ENCODE measurements at places on chromosomes 7 and 10.

- DNase-seq = no peak
These were observed 183.1 kb downstream of the GPAM start for GRCh38 chr10:112000466-112000865.

- no peak for DNase-seq
These were observed 20.5 kb upstream of the DNAJB12 start for GRCh38 chr10:72375173-72375572.

- no peak for DNase-seq
These were observed 582.7 kb upstream of the POT1 start for GRCh38 chr7:125512373-125512772.

DNA sequence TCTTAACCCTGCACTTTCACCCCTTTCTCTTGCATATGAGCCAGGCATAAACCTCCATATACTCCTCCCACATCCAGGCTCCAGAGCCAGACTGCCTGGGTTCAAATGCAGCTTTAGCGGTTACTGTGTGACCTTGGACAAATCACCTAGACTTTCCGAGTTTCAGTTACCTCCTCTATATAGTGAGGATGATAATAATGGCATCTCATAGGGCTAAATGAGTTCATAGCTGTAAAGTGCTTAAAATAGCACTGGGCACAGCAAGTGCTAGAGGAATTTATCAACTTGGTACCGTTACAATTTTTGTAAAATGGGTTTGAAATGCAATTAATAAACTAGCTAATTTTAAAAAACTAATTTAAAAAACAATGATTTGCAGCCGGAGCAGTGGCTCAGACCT lies 53.4 kb upstream of the DGKI start:
- no peak for DNase-seq

DNA sequence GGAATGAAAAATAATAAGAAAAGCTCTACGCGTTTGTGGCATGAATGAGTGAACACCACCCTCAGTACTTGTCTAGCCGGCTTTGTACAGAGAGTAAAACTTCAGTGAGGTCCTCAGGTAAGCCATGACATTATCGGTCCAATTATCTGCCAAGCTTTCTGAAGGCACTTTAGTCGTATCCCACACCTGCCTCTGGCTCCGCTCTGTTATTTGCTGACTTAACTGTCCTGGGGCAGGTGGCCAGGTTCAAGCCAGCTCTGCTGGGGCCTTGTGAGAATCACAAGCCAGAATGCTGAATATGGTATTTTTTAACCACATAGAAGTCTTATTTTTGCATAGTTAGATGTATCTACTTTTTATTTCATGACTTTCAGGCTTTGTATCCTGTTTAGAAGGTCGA lies 66.0 kb upstream of the FHIP2A start:
- no peak for DNase-seq

DNA sequence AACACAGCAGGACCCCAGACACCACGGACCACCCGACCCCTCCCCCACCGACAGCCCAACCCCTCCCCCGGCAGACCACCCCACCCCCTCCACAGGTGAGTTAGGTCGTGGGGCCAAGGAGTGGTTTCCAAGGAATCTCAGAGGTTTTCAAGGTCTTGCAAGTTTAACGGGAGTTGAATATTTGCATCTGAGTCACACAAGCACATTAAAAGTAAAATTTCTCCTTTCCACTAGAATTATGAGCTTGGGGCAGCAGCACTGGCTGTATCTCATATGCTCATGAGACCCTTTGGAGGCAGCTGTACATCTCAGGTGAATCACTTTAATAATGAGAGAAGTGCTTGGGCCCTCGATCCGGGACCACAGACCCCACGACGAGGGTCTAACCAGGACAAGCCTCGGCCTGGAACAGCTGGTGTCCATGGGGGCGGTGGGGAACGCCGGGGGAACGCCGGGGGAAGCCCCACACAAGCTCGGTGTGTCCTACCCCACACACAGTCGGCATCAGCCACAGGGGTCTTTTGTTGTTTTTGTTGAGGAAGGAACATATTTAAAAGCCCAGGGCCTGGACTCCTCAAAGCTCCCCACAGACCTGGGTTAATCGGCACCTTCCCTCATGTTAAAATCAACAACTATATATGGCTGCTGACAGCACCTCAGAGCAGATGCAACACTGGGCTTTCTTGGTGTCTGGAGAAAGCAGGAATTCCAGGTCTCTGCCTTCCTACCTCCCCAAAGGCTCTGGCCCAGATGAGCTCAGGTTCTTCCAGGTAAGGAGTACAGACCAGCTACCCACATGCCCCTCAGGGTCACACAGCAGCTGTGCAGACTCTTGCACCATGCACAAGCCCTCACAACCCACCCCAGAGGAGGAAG lies 130.3 kb downstream of the DIP2C start:
- no peak for DNase-seq

GRCh38 chr7:159045839-159046238 lies 98.8 kb downstream of the VIPR2 start:
- no peak for DNase-seq

DNA sequence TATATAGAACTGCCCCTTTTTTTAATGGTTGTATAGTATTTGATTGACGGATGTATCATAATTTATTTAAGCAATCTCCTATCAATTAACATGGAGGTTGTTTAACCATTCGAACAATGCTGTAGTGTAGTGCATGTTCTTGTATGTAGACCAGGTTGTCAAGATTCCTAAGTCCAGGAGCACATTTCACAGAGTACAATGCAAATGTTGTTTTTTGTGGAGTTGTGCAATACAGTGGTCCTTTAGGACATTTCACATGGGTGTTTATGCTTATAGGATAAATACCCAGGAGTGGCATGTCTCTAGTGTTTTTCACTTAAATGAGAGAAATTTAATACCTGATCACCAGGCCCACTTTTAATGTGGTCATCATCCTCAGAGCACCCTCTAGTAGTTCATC lies 8.1 kb downstream of the ASB4 start:
- DNase-seq = no peak

- DNase-seq = no peak
These were observed 123.3 kb downstream of the HIPK2 start for GRCh38 chr7:139654276-139655181.

DNA sequence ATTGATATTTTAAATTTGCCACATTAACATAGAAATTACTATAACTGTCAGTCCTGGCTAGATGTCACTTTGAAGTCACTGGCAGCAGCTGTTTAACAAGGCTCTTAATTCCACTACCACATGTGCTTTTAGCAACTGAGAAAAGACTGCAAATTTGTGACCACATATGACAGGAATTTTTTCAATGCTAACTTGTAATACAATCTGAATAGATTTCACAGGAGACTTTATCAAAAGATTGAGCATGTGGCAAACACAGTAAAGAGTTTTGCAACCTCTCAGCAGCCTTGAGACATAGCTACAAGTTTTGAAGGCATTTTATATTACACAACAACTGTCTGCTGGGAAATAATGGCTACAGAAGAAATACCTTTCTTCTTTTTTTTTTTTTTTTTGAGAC lies 73.0 kb downstream of the MICU1 start:
- DNase-seq = peak; percentile 38

GRCh38 chr7:30665449-30665848 lies 16.8 kb downstream of the CRHR2 start:
- no peak for DNase-seq
